ENCODE measurements at places on chromosomes 2 and 18.

GRCh38 chr18:61803393-61803792 lies 89.4 kb downstream of the RNF152 start:
- DNase-seq: no peak

GRCh38 chr2:75495862-75496261 lies 64.9 kb downstream of the EVA1A start:
- DNase-seq: no peak

- DNase-seq: no peak
Measured at GRCh38 chr2:20484810-20485611, 38.1 kb downstream of the RHOB start.

GRCh38 chr2:24571828-24572442 lies 80.9 kb downstream of the NCOA1 start:
- no peak for DNase-seq

DNA sequence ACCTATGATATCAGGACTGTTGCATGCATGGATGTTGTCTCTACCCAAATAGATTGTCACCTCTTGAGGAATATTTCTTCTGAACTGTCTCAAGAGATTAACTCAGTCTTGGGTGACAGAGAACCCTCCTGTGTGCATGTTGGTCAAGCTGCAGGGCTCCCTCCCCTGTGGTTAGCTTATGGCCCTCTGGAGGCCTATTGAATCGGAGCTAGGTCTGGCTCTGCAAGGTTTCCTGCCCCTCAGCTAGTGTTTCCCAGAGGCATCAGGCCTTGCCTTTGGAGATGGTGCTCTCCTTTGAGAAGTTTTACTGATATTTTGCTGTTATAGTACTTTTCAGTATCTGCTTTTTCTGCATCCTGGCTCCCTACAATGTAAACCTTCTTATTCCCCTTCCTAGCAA lies 769.2 kb upstream of the FAM98A start:
- DNase-seq: no peak

DNA sequence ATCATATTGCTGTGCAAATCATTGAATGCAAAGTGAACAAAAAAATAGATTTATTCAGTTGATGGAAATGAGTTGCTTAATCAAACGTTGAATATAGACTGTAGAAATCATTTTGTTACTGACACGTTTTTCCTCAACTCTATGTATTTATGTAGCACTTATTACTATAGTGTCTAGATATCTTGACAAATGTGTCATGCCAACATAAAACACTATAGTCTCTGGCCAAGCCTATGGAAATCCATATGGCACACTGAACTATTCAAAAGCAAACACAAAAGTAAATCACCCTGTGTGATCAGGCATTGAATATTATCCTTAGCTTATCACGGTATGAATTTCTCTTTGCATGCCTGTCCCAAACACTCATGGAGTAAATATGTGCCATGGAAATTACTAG lies 131.3 kb downstream of the ZNF804A start:
- DNase-seq: no peak

DNA sequence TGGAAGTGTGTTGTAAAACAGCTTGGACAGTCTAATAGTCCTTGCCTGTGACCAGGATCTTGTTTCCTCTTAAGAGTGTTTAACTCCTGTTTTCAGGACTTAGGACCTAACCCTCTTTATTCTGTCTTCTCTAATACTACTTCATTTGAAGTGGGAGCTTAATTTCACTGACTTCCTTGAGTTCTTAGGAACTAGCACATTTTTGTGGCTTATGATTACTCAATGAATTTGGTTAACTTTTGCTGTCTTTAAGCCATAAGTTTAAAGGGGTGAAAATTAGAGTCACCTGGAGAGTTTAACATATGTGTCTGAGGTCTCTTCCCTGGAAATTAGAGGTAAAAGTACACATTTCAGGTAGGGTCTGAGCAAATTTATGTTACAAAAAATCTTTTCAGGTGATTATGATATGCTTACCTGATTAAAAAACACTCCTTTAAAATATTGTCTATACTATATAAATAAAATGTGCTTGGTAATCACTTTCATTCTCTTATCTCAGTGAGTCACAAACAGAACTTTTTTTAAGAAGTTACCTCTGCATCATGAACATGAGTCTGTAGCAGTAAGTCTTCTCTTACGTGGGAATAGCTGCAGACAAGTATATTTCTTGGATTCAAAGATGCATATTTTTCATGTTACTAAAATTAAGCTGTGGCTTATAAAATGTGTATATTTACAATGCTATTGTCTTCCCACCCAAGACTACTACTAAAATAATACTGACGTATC lies 52.7 kb downstream of the ATP9B start:
- no peak for DNase-seq

- no peak for DNase-seq
Measured at GRCh38 chr18:75052475-75052874, 156.5 kb downstream of the PTGR3 start.

- DNase-seq: peak; percentile 92
Measured at GRCh38 chr18:3526421-3527354, 76.7 kb downstream of the TGIF1 start.

GRCh38 chr2:226953206-226953605 lies 117.4 kb downstream of the RHBDD1 start:
- DNase-seq: no peak

GRCh38 chr2:147374423-147374811 lies 470.4 kb upstream of the ACVR2A start:
- DNase-seq: no peak

GRCh38 chr2:71922091-71922490 lies 225.6 kb downstream of the CYP26B1 start:
- no peak for DNase-seq

GRCh38 chr2:217740756-217741155 lies 262.0 kb downstream of the TNS1 start:
- DNase-seq: no peak

DNA sequence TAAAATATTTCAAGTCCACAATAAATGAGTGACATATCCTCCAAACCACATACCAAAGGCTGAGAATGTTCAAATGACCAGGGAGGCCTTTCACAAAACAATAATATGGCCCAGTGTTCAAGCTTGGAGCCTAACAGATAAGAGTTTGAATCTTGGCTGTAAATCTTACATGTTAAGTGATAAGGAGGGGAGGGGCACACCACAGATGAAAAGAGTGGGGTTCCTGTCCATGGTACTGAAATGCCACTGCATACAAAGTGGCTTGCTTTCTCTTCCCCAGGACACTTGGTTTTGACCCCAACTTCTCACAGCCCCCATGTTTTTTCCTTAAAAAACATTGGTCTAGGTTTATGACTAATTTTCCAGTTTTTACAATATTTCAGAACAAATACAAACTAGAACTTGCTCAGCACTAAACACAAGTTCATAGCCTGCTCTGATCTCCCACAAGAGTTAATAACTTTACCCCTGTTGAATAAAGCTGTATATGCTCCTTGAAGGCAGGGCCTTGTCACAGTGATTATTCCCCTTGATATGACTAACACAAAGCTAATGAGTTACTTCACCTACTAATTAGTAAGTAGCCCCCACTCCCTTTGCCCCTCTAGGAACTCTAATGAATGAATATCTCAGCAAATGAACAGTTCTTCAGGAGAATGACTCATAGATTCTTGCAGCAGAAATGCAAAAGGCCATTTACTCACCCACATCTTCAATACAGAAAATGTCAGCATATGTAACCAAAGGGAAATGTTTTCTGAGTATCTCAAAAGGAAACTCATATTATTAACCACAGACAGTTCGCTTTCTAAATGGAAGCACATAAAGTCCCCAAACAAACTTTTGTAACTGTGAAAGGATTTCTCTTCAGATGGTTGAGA lies 142.2 kb downstream of the SATB2 start:
- peak; percentile 10 for DNase-seq

DNA sequence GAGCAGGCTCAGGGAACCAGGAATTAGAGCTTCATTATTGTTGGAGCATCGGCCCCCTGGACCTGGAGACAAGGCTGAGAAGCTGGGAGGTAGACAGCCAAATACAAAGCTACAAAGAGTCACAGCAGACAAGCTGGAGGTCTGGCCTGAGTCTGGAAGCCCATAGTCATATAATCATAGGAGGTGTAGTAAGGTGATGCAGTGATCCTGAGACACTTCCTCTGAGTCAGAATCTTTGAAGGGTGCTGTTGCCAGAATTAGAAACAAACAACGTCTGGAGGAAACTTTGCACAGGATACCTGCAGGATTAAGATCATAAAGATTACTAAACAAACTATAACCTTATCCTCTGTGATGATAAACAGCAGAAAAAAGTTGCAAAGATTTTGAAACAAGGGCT lies 213.8 kb downstream of the DSC3 start:
- no peak for DNase-seq

- DNase-seq: peak; percentile 41
Measured at GRCh38 chr2:43082111-43082894, 144.1 kb downstream of the ZFP36L2 start.

- no peak for DNase-seq
Measured at GRCh38 chr2:133434959-133435668, 133.1 kb downstream of the NCKAP5 start.

DNA sequence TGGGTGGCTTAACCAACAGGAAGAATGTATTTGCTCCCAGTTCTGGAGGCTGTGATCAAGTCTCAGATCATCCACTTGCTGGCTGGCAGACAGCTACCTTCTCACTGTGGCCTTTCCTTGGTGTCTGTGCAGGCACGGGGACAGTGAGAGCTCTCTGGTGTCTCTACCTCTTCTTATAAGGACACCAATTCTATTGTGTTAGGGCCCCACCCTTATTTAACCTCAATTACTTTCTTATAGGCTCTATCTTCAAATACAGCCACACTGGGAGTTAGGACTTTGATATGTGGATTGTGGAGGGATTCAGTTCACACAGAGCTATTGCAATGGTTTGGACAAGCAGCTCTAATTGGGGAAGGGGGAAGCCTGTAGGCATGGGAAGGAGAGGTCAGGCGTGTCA lies 25.3 kb upstream of the IL1RN start:
- DNase-seq: no peak

DNA sequence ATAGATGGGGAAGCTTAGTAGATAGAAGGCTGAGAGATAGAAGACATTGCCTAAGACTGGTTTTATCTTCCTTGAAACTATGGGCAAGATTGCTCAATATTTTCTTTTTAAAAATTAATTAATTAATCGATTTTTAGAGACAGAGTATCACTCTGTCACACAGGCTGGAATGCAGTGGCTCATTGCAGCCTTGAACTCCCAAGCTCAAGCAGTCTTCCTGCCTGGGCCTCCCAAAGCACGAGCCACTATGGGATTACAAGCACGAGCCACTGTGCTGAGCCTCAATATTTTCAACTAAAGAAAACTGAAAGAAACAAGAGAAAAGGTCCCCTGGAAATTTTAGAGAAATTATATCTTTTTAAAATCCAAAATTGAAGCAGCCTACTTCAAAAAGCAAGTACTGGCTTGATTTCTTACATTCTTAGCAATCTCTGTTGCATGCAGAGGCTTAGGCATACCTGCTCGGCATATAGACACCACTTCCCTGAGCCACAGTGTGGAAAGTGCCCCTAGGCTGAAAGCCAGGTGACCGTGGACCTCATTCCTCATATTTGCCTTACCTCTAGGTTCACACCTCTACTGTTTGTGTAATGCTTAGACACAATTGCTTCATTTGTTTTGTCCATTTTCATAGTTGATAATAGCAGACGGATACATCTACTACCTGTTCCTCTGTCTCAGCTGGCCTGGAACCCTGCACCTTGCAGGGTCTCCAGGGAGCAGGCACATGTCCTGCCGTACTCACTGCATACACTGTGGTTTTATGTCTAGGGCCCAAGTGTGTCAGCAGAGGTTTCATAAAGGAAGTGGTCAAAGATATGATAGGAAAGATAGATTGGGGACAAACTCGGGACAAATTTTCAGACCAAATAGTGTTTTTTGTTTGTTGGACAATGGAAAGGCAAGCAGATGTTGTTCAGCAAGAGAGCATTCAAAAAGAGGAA lies 166.5 kb upstream of the ALPP start:
- DNase-seq: no peak

DNA sequence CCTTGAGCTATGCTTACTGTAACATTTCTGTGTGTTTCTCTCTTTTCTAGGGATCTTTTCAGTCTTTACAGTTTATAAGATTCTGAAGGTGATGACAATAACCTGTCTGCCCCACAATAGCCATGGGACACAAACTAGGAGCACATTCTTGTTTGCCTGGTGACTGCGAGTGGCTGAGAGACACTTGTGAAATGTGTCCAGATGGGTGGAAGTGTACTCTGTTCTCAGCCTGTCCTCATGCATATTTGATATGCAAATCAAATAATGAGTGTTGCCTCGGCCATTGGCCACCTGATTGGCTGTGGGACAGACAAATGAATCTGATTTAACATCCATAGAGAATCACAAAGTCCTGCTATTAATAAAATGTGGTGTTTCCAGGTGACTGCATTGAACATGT lies 246.2 kb downstream of the HNMT start:
- DNase-seq: no peak

DNA sequence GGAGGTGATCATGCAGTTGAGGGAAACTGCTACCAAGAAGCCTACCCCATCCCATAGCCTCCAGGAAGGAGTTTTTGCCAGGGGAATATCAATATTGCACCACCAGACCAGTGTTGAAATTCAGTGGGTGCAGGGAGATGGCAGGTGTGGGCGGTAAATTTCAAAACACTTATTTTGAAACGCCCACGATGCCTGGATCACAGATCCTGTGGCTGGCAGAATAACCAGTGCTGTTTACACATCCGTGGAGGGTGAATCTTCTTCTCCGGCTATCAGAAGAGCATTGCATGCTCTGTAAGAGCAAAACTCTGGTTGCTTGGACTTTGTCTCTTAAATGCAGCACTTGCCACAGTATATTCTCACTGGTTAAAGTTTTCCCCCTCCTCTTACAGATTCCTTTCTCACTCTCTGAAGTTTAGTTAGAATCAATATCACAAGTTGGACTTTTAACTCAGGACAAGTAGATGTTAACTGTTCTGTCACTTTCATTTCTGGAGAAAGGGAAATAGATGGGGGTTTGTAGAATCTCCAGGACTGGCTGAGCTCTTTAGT lies 70.5 kb upstream of the ZCCHC2 start:
- DNase-seq: no peak

DNA sequence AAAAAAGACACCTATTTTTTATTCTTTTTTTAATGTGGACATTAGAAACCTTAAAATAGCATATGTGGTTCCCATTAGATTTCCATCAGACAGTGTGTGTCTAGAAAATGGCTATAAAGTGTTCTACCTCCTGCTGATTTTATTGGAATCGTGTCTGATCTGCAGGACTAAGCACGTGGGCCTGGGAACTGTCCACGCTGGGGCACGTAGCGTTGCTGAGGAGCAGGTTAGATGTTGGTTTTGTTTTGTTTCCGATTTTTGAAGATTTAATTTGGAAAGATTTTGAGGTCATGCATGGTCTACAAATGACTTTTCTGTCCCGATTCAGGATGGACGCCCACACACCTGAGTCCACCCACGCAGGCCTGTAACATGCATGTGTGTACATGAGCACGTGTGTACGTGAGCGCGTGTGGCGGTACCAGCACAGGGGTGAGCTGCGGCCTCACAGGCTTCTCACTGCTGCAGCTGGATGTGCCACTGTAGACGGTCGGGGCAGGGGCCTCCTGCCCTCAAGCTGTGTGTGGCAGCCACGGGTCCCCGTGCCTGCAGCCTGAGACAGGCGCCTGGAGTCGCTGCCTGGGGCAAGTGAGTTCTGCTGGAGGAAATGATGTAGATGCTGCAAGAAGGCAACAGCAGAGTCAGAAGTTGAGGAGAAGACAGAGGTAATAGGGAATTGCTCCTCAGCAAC lies 99.7 kb upstream of the CTDP1 start:
- no peak for DNase-seq

Measured in foreskin melanocyte (primary cell).